ENCODE measurements at places on chromosomes 13 and 19.

DNA sequence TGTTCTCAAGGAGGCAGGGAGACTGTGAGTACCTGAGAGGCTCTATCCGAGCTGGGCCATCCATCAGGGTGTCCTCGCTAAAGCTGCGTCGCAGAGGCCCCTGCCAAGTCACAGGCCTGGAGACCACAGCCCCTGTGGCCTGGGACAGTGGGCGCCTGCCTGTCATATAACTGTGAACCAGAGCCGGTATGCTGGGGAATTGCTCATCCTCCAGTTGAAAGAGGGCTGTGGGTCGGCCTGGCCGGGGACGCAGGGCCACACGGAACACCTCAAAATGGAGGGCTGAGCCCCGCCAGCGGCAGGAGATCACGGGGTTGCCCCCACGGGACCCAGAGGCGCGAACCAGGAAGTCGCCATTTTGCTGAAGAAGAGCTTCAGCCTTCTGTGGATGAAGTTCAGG, 6.6 kb downstream of the SH2D3A start:
- DNase-seq, result no peak

DNA sequence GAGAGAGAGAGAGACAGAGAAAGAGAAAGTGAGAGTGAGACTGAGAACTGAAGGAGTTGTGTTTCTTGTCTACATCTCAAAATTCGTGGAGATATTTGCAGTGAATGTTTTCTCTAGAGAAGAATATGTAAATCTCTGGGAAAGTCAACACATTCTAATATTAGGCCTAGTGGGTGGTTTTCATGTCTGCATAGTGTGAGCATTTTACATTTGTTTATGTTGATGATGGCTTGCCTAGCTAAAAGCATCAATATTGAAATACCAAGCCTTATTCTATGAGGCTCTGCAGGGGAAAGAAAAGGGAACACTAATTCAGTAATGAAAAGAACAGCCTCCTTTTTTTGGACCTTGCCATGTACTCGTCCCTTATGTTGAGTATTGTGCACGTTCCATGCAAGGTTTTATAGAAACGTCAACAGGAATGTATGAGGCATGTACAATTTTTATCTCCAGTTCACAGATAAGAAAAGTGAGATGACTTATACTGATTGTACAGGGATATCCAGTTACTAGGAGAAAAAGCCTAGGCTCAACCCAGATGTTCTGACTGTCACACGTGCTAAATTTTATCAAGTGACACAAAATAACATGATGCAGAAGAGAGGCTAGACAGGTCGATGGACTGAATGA, 1288.9 kb upstream of the SLC10A2 start:
- DNase-seq, result no peak

DNA sequence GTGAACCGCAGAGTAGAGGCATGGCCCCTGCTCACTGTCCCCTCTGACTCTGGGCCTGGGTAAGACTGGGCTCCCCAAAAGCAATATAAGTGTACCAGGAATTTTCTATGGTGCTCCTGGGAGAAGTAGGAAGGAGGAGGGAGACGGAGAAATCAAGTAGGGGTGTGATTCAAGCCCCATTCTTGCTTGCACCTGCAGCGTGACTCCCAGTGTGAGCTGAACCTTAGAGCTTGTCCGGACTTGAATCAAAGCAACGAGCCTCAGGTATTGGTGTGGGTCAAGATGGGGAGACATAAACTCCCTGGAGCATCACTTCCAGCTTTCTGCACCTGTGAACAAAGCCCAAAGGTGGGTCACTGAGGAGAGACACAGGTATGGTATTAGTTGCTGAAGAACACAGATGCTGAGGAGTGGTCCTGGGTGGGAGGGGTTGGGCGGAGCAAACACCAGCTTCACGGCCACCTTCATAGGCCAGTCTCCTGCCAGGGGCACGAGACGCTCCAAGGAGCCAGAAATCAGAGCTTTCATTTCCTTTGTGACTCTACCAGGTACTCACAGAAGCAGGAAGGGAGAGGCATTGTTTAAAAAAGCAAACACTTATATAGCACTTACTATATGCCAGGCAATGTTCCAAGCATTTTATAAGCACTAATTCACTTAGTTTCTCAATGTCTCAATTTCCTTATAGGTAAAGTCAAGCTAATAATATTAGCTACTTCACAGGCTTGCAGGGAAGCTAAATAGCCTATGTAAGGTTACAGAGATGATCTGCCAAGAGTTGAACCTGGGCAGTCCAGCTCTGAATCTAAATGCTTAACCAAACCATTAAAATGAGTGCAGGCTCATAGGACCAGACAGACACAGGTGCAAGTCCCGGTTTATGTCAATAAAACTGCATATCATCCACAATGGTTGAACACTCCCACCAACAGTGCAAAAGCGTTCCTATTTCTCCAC, 775.3 kb downstream of the UQCRFS1 start:
- no peak for DNase-seq

GRCh38 chr13:67223742-67224141, 6.4 kb downstream of the PCDH9 start:
- no peak for DNase-seq

- DNase-seq, result peak; percentile 38
Observed at GRCh38 chr19:45130888-45131615, 29.7 kb downstream of the NKPD1 start.

DNA sequence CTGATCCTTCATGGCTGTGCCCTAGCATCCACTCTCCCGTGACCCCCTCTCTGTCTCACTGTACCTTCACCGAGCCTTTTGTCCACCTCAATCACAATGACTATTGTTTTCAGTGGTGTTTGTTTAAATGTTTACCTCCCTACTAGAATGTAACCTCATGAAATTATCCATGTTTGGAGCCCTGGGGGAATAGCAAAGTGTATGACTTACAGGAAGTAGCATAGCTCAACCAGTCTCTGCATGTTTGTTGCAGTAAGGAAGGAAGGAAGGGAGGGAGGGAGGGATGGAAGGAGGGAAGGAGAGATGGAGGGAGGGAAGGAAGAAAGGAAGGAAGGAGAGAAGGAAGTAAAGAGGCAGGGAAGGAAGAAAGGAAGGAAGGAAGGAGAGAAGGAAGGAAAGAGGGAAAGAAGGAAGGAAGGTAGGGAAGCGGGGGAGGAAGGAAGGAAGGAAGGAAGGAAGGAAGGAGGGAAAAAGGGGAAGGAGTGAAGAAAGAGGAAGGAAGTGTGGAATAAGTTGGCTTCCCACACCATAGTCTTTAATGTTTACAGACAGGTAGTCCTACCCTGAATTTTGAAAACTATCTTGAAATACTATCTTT, 421.4 kb downstream of the COG6 start:
- no peak for DNase-seq

GRCh38 chr19:31604493-31605040, 255.3 kb upstream of the TSHZ3 start:
- DNase-seq, result no peak

GRCh38 chr13:106917673-106918556, 350.0 kb upstream of the ARGLU1 start:
- peak; percentile 89 for DNase-seq

GRCh38 chr19:44850641-44851109, 4.6 kb downstream of the NECTIN2 start:
- DNase-seq, result peak; percentile 17

Measured in nephron progenitor cell (in vitro differentiated cells).